ENCODE measurements at places on chromosomes 3 and 15.

DNA sequence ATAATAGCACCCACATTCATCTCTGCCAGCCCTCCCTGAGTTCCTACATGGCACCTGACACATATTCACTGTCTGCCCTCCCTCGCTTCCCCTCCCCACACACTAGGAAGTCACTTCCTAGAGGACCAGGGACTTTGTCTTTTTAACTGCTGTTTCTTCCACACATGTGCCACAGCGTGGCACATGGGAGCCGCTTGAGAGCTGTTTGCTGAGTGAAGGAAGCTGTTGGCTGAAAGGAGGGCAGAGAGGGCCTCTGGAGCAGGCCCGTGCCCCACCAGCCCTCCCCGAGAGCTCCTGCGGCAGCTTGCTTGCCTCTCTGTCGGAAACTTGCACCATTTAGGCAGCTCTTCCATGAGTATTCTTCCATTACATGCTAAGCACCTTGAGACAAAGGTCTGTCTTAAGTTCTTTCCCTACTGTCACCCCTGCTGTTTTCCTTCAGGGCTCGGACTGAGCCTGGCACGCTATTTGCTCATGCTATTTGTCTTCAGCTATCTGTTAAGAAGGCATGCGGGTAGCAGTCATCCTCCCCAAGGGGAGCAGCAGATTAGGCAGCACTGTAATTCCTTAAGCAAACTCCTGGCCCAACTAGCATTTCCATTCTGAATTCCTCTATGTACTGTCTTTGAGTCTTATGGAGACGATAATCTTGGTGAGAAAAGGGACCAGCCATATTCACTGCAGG is 72.2 kb downstream of the CACNA1D start:
- no peak for DNase-seq

GRCh38 chr3:129461461-129462146 is 21.6 kb downstream of the IFT122 start:
- no peak for DNase-seq

DNA sequence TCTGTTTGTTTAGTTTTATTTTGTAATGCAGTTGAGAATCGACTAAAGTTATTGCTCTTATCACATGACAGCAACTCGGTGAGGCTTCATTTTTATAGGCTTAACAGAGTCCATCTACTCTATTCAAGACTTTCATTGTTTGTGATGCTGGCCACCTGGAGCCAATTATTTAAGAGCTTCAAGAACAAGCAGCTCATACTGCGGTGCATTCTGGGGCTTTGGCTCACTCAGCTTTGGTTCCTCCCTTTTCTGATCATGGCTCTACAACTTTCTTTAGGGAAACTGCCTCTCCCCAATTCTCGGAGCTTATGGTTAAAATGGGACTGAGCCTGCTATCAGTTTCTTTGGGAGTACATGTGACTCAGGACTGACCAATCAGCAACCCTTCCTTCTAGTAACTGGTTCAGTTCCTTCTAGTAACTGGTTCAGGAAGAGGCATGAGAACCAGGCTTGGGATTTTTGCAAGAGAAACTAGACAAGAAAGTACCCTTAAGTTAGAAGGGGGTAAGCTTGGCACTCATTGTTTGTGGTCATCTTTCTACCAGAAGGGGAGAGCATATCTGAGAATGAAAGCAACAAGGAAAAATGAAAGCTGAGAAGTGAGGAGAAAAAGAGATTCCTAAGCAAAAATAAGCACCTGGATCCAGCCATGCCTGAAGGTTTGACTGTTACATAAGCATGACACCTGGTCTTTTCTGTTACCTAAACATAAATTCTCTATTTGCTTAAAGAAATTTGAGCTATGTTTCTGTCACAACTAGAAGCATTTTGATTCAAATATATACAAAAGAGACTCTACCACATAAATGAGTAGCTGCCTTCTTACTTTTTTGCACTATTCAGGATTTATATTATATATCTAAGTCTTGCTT is 24.1 kb upstream of the ARHGEF3 start:
- no peak for DNase-seq

GRCh38 chr3:47592066-47592795 is 13.6 kb upstream of the CSPG5 start:
- DNase-seq, result no peak

GRCh38 chr15:83278191-83278590 is 6.3 kb downstream of the BNC1 start:
- no peak for DNase-seq

- no peak for DNase-seq
Measured at GRCh38 chr15:53875139-53875538, 103.1 kb upstream of the UNC13C start.

- no peak for DNase-seq
Measured at GRCh38 chr3:153669527-153669926, 451.7 kb upstream of the ARHGEF26 start.

DNA sequence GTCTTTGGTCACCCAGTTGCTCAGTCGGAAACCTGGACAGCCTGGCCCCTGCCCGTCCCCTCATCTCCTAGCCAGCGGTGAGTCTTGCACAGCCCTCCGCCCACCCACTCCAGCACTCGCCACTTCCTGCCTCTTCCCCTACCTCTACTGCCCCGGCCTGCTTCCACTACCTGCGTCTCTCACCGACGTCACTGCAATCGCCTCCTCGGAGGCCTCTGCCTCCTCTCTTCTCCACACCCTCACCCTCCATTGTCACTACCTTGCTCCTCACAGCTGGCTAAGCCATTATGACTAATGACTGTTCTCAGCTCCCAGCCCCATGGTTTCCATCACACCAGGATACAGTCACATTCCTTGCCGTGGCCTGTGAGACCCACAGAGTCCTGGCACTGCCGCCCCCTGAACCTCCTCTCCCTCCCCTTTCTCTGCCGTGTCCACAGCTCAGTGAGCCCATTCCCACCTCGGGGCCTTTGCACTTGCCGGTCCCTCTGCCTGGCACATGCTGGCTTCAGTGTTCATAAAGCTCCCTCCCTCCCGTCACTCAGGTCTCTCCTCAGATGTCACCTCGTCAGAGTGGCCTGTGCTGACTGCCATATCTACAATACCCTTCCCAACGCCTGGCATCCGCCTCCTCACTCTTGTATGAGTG is 104.8 kb downstream of the FBLN2 start:
- DNase-seq, result no peak

GRCh38 chr3:51671734-51672475 is 853 bp downstream of the TEX264 start:
- peak; percentile 57 for DNase-seq

- no peak for DNase-seq
Measured at GRCh38 chr3:153289334-153289808, 127.3 kb downstream of the RAP2B start.

GRCh38 chr3:29282427-29283230 is 1.8 kb downstream of the RBMS3 start:
- DNase-seq, result no peak

DNA sequence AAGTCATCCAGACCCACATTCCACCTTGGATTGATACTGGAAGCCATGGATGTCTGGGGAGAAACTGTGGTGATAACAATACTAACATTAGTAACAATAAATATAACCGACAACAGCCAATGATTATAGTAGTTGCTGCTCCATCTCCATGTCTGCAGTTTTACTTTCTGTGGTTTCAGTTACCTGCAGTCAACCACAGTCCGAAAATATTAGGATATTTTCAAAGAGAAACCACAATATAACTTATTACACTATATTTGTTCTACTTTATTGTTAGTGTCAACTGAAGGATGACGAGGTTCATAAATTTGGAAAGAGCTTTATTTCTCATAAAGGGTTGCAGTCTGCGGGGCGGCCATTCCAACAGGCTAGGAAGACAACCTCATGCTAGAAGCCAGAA is 2.6 kb upstream of the NSMCE3 start:
- DNase-seq, result no peak

DNA sequence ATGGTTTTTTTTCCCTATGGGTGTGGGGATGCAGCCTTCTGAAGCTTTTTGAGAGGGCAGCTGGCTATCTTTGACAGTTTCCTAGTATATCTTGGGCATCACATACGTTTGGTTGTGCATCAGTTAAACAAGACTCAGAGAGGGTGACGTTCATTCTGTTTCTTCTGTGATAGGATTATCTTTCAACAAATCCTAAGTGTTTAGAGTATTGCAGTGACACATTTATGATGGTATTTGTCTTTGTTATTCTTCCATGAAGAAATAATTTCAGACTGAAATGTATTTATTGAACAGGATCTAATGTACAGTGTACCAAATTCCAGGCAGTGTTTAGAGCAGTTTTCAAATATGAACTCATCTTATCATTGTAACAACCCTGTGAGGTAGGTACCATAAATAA is 114.4 kb downstream of the PLCL2 start:
- DNase-seq, result no peak

- no peak for DNase-seq
Measured at GRCh38 chr3:102265720-102266119, 169.1 kb upstream of the ZPLD1 start.

- DNase-seq, result no peak
Measured at GRCh38 chr3:14177580-14178246, 688 bp downstream of the XPC start.

- DNase-seq, result no peak
Measured at GRCh38 chr3:60983906-60984305, 267.3 kb downstream of the FHIT start.

DNA sequence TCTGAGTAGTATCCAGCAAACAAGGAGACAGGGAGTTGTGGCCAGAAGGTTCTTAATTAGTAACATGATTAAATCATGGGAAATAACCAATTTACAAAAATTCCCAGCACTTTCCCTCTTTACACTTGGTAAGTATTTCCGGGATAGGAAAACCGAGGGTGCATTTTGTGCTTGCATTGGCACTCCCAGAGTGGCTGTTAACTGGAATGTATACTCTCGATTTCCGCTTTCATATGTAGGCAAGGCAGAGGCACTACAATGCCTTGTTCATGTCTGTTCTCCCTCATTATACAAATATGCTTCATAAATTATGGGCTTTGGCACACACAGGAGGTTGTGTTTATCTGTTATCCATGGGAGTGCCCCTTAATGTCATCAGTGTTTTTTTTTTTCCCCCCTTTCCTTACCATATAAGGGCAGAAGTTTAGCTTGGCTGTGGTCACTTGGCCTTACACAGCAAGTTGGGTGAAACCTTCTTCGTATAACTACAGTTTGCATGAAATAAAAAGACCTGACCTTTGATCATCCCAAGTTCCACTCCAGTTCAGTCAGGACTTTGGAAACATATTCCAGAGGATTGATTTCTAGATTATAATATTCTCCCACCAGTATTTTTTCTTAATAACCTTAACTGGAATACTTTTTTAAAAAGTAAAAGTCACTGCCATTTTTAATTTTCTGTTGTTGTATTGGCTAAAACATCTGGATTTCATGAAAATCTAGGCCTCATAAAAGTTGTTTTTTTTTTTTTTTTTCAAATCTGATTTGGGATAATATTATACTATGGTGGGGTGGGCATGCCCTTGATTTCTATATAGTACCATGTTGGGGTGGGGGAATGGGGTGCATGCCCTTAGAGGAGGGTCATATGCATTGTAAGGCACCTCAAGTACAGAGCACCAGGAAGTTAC is 8.9 kb downstream of the TPM1 start:
- DNase-seq, result no peak

- DNase-seq, result no peak
Measured at GRCh38 chr3:133162265-133162664, 124.1 kb downstream of the TMEM108 start.

- DNase-seq, result no peak
Measured at GRCh38 chr15:69143756-69144436, 16.5 kb upstream of the GLCE start.

DNA sequence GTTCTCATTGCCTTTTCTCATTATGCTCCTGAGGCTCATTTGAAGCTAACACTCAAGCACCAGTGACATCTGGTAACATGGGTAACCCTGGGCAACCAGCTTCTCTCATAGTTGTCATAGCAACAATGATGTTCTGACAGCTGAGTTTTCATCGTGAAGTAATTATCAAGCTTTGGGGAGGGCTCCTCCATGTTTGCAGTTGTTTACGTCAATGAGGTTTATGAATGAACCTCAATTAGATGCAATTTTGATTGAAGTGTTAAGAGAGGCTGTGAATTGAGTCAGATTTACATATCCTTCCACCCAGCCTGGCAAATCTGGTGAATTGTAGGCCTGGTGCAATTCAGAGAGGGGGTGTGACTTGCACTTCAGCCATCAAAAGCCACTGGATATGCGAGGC is 119.3 kb upstream of the CHD2 start:
- DNase-seq, result no peak

- no peak for DNase-seq
Measured at GRCh38 chr15:70617076-70617910, 146.1 kb downstream of the UACA start.

DNA sequence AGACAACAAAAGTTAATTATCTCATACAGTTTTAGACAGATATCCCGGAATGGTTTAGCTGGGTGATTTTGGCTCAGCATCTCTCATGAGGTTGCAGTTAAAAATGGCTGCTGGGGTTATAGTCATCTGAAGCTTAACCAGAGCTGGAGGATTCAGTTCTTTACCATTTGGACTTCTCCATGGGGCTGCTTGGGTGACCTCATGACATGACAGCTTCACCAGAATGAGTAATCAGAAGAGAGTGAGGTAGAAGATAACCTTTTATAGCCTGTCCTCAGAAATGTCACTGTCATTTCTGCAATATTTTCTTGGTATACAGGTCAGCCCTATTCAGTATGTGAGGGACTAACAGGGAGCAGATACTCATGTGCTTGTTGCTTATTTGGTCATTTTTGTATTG is 30.9 kb downstream of the TFG start:
- DNase-seq, result no peak

DNA sequence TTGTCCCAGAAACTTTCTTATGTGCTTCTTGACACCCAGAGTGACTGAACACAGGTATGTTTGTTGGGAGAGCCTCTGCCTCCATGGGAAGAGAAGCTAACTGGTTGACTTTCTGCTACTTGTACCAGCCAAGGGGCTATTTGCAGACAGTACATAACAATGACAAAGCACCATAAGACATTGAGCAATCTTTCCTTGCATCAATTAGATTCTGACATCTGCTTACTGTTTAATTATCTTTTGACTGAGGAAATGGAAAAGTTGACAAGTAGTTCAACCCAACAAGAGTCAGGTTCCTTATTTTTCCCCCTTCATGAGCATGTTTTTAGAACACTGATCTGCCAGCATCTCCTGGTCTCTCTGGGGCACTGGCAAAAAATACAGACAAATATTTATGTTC is 157.7 kb downstream of the RPLP1 start:
- DNase-seq, result no peak

DNA sequence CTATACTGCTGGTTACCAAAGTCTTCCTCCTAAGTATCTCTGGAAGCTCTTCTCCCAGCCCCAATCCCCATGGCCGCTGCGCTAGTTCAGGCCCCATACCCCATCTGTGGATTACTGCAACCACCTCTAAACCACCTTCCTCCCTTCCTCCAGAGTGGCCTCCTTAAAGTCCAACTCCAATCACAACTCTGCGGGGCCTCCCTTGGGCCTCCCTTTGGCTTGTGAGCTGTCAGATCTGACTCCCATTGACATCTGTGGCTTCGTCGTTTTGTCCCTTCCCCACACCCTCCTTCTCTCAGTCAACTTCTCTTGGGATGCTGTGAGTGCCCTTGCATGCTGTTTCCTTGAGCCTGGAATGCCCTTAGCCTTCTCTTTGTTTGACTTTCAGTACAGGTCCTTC is 9.3 kb upstream of the HRH1 start:
- DNase-seq, result no peak

DNA sequence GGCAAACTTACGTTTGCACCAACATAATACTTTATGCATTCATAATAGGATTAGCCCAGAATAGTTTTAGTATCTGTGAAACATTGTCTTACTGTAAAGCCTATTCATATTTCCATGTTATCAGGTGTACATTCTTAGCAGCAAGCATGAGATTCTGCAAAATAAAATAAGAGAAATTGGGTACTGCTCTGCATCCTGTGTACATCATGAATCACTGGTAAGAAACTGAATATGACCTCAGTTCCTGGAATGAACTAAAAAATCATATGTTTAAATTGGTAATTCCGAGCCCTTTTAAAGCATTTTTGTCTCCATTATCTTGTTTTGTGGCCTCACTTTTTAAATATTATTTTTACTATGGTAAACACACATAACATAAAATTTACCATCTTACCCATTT is 605.1 kb downstream of the ROBO1 start:
- DNase-seq, result no peak
